ELR (cell line): ENCODE measurements at places on chromosomes 5 and 9.
A peak's percentile ranks its signal among the peaks of the same experiment; 100 is the strongest.

GRCh38 chr9:130286781-130287428 is 21.3 kb downstream of the HMCN2 start:
- no peak for DNase-seq

- no peak for DNase-seq
Measured at GRCh38 chr9:84062538-84062937, 81.9 kb downstream of the RMI1 start.

DNA sequence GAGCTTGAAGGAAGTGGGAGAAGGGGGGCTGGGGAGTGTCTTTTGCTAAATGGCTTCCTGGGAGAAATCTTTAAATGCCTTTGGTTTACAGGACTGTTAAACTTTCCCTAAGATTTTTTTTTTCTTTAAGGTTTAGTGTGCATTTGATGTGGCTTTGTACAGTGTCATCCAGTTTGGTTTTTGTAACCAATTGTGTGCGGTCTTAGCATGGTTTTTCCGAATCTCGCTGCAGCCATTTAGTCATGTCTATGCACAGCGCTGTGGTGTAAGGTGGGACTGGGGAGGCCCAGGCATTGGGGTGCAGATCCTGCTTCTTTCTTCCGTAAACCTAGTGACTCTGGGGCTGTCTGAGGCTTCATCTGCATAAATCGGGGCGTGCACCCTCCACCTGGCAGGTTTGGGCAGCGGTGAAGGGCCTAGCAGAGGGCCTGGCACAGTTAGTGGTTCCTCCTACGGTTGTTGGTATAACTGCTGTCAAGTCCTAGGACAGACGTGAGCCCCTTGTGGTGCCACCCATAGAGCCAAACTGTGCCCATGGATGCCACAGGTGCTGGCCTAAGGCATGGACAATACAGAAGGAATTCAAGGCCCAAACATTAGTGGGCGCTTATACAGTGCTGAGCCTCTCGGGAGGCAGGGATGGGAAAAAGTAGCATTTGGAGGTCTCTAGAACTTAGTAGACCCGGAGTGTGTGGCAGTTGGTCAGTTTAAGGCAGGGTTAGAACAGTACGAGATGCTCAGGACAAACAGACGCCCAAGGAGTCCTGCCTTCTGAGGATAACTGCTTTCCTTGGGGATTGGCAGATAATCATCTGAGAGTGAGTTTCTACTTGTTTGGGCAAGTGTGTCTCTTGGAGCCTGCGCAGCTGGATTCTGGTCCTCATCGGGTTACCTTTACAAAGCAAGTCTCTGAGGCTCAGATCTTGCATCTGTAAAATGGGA is 1.5 kb downstream of the PRRC2B start:
- peak; percentile 43 for DNase-seq

DNA sequence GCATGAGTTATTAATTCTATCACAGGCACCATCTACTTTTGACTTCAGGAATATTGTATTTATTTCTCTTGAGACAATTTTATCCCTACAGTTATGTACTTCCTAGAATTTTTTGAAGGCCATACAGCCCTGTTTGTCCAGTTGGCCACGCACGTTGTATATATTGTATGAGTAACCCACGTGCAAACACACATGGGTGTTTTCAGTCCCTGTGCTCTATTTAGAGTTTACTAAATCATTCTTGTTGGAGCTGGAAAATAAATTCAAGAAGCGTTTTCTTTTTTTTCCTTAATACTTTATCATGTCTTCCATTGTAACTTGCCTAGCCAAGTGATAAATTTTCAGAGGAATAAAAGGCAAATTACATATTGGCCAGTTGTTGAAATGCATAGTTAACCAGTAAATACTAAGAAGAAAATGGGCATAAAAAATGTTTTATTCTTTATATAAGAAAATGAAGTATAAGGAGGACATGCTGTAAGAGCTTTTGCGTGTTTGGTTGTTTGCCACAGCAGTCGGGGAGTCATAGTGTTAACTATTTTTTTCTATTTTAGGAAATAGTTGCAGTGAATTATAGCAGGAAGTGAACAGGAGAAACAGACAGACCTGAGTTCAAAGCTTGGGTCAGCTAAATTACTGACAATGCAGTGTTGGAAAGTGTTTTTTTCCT is 86.4 kb upstream of the MINAR2 start:
- DNase-seq: no peak

DNA sequence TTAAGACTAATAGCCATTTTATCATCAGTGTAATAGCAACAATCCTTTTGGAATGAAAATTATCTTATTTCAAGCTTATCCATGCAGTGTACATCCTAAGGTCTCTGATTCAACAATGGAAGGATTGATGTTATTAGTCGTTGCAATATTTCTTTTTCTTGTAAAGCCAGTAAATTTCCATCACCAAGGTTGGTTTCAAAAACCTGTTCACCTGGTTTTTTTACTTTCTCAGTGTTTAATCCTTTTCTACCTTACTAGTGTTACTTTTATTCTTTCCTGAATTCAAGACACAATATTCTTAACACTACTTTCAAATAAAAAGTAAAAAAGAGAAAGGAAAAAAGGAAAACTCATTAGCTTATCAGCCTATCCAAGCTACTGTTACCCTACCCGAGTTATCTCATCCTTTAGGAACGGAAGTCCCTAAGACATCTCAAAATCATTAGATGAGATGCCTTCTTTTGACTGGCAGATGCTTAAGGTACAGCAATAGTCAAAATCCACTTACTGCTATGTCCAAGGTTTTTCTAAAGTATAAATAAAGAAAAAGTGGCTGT is 5.4 kb downstream of the ZFR start:
- no peak for DNase-seq

GRCh38 chr9:69155341-69156030 is 18.6 kb upstream of the TJP2 start:
- no peak for DNase-seq

GRCh38 chr5:44390351-44390750 is 1.1 kb upstream of the FGF10 start:
- DNase-seq: no peak

DNA sequence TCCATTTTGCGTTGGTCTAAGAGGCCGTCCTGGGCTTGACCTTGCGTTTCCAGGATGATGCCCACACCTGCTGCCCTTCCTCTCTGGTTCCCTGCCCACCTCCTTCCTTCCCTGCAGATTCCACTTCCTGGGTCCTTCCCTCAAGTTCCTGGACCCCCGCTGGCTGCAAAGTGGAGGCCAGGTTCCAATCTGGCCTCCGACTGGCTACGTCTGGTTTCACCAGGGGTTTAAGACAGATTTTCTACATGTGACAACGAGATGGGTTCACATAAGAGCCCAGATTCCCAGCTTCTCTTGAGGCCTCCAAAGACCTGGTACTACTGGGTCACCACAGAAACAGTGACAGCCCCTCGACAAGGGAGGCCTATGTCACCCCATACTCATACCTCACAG is 2.1 kb downstream of the MGAT4B start:
- DNase-seq: no peak

DNA sequence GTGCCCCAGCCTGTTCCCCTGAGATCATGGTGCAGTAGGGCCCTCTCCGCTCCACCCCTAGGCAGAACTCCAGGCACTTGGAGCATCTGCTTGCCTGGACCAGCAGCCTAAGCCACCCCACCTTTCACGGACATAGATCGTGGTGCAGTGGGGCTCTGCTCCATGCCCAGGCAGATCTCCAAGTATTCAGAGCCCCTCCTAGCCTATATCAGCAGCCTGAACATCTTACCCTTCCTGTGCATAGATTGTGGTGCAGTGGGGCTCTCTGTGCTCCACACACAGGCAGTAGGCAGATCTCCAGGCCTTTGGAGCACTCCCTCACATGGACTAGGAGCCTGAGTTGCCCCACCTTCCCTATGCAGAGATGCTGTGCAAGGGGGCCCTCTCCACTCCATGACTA is 103.0 kb downstream of the GLIS3 start:
- peak; percentile 14 for DNase-seq

DNA sequence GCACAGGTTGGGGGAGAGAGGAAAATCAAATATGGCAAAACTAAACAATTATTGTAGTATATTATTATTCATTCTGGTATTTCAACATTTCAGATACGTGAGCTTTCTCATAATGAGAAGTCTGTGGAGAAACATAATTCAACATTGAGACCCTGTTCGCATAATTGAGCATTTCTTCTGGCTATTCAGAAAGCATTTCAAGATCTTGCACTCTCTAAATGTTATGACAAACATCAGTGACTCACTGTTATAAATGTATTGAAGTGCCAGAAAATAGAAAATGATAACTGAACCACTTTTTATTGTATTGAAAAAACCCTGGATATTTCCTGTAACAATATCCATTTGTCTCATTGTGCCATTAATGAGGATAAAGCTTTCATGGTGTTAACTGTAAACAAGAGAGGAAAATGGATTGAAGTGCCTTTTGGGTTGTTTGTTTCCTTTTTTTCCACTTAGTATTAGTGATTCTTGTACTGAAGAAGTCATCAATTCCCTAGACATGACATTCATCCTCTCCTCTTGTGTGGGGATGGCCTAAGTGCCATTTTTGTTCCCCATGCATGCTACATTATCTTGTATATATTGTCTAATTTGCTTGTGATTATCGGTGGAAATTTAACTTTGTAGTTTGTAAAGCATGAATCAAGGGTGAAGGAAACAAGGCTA is 124.6 kb downstream of the CAMK4 start:
- DNase-seq: no peak

DNA sequence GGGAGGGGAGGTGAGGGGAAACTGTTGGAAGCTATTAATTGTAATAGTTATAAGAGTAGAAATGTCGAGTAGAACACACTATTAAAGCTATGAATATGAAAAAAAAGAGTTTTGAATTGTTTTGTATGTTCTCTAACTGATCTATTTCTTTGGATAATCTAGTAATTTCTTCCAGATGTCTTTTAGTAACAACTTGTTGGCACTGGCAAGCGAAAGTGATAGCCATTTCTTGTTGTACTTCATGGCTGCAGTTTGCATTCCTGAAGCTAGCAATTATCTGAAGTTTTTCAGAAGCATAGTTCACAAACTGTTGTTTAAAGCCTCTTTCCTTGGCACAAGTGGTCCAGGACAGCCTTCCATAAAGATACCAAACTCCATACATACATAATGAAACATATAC is 49.4 kb upstream of the SPATA31C2 start:
- no peak for DNase-seq

- no peak for DNase-seq
Measured at GRCh38 chr5:28743025-28743715, 1704.8 kb upstream of the CDH9 start.

- no peak for DNase-seq
Measured at GRCh38 chr5:119055294-119055693, 15.6 kb upstream of the DMXL1 start.

DNA sequence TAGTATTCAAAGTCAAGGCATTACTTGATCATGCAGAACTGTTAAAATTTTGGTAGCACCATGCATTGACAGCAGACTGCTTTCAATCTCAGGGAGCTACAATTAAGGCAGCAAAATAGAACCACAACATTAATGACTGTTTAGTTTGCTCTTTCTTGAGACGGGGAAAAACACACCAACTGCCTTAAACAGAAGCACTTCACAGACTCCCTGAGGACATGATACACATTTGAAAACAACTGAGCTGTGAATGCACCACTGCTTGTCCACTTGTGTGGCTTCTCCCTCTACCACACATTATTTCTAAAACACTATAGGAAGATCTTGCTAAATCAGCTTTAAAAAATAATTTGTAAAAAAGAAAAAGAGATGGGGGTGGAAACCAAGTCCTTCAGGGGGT is 79.6 kb upstream of the MAST4 start:
- DNase-seq: no peak

DNA sequence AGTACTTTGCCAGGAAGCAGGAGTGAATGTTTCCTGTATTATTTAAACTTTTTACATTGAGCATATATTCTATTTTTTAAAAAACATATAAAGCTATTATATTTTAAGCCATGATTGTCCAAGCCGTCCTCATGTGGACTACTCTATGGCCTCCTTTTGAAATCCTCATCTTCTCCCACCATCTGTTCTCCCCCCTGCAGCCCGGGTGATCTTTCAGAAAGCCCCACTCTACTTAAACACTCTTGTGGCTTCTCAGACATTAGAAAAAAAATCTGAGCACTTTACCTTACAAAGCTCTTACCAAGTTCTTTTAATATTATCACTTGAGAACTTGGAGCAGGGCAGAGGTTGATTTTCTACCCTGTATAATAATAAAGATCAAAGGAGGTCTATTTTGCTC is 95.4 kb downstream of the CAVIN4 start:
- DNase-seq: no peak

DNA sequence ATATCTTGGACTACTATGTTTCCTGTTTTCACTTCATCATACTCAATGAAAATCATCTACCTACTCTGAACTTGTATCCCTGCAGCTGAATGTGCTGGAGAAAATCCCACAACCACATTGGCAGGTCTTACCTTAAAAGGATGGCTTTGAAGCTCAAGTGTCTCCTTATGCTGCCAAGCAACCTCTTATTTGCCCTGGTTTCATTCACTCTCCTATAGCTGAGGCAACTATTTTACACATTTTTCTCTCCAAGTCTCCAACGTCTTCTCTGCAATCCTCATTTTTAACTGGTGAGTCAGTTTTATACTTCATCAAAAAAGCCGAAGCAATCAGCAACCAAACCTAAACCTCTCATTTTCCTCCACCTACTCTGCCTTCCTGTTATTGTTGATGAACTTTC is 49.7 kb downstream of the POU4F3 start:
- peak; percentile 46 for DNase-seq

GRCh38 chr5:151141535-151141934 is 16.0 kb downstream of the ANXA6 start:
- no peak for DNase-seq

DNA sequence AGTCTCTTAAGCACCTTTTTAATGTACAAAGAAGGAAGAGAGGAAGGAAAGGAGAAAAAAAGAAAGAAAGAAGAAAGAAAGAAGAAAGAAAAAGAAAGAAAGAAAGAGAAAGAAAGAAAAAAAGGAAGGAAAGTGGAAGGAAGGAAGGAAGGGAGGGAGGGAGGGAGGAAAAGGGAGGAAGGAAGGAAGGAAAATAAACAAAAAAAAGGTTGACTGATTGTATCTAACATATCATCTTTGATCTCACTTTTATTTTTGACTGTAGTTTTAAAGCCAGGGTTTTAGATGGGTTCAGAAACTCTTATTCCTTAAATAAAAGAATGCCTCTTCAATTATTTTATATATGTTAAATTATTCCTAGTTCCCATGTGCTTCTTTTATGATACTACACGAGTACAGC is 794.5 kb downstream of the CDH12 start:
- DNase-seq: no peak

GRCh38 chr5:926417-927171 is 33.9 kb downstream of the TRIP13 start:
- DNase-seq: no peak

- DNase-seq: no peak
Measured at GRCh38 chr5:142263346-142263745, 61.5 kb downstream of the SPRY4 start.

DNA sequence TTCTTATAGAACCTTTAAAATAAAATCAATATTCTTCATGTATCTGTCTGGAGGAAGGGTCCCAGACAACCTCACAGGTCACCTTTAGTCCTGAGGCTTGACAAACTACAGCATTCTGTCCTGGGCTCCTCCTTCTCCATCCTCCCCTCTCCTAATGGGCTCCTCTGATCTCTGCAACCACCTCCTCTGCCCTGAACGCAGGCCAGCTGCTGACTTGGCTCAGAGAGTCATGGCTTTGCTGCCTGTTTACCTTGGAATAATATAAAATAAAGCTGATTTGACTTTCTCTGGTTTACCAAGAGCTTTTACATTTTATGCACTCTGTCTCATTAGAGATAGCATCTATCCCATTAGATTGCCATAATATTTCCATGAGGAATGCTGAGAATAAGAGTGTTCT is 159.4 kb downstream of the SEMA6A start:
- no peak for DNase-seq
